ENCODE measurements at places on chromosomes 7 and 10.
A peak's percentile ranks its signal among the peaks of the same experiment; 100 is the strongest.

DNA sequence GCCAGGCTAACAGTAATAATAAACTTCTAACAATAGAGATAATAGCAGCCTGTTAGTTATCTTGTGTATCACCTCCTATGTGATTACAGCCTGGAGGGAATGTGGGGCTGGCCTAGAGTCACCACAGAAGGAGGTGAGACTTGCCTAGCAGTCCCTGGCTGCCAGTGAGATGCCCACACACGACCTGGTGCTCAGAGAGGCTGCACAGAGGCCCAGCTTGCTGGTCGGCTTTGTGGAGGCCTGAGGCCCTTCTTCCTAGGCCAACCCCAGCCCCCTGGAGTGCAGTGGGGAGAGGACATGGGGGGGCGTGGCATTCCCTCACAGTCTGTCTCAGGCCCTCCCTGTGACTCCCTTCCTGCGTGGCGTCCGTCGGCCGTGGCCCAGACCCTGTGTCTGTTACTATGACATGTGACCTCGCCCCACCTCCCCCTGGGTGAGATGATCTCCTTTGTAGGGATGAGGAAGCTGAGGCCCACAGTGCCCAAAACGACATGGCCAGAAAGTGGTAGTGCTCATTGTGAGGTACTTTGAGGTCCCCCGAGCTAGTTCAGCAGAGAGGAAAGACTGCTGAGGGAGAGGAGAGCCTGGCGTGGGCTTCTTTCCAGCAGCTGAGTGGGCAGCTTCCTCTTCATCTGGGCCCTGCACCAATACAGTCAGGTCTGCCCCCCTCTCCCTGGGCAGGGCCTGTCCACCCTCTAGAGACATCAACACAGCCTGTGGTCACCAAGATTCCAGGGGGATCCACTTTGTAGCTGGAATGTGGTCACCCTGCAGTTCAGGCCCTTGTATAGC, 29.7 kb downstream of the UNC5B start:
- no peak for DNase-seq

DNA sequence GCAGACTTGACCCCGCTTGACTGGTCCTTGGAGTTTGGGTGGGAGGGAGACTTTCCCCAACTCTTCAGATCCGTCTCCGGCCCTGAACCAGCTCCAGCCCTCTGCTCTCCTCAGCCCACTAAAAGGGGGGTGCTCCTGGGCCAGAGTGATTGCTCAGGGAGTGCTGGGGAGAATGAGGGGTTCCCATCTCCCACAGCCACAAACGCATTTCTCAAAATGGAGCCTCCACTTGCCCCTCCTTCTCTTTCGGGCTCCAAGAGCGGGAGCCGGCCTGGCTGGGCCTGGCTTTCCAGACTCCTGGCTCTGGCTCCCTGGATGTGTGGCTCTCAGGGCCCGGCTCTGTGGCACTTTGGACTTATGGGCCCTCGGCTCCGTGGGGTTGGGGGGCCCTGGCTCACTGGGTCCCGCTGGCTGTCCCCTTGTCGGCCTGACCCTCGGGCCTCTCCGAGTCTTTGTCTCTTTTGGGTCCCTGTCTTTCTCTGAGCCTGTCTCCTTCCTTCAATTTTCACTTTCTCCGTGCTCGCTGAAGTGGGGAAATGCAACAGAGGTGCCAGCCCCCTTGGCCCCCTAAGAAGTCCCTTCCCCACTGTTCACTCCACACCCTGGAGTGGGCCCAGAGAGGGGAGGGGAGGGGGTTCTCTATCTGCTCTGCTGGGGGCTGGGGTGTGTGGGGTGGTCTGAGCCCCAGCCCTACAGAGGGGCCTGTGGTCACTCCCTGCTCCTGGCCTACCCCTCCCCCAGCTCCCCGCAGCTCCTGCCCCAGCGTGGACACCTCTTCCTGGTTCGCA, 713 bp downstream of the LZTS2 start:
- DNase-seq: no peak

DNA sequence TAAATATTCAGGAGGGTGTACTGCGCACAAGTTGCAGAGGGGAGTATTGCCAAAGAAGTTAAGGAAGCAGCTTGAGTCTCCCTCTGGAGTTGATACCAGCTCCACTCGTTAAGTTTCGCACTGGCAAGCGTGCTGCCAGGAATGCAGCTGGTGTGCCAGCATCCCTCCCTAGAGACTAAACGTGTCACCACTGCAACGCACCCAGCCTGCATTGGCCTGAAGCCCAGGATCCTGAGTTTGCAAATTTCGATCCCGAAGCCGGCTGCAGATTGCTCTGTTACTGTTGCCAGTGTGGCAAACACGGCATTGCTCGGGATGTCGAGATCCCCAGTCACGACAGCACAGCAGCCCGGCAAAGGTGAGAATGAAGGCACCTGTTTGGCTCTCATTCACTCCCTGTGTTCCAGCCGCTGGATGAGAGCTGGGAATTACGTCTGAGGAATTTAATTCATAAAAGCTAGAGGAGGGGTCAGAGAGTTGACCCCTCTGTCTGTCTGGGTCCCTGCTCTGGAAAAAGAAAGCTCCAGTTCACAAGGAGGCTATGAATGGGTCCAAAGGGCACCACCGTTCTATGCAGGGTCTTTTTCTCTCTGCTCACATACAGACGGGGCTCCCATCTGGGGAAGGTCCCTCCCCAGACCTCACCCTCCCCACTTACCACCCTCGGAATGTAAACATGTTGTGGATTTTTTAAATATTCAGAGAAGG, 61.0 kb downstream of the NRP1 start:
- no peak for DNase-seq

DNA sequence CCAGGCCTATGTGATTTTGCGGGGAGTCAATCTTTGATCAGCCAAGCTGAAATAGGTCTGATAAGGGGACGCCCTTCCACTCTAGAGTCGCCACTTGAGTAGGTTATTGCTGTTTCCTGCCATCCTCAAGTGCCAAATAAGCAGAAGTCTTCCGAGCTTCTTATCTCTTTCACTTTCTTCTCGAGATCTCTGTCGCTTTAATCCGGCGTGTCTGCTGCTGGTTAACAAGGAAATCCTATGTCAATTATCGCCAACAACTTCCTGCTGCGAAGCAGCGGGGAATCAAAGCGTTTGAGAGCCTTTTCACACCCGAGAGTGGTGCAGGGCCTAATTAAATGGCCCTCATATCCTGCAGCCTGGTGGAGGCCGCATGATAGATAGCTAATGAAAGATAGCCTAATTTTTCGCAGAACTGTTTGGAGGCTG, 215.9 kb downstream of the RAB11FIP2 start:
- peak; percentile 21 for DNase-seq

DNA sequence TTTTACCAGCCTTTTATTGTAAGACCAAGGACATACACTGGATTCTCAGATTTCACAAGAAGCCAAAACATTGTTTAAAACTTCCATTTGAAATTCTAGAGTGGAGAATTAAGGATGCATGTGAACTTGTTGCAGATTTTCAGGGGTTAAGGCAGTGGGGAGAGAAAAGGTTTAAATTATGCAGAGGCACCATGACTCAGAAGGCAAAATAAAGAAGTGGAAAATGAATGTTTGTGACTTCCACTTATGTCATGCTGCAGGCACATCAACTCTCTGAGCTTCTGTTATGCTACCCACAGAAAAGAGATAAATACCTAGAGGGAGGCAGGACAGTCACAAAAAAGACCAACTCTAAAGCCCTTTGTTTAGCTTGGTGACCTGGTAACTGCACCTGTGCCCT, 84.4 kb upstream of the BET1 start:
- no peak for DNase-seq

GRCh38 chr7:51428217-51428887, 111.7 kb upstream of the COBL start:
- DNase-seq: no peak

DNA sequence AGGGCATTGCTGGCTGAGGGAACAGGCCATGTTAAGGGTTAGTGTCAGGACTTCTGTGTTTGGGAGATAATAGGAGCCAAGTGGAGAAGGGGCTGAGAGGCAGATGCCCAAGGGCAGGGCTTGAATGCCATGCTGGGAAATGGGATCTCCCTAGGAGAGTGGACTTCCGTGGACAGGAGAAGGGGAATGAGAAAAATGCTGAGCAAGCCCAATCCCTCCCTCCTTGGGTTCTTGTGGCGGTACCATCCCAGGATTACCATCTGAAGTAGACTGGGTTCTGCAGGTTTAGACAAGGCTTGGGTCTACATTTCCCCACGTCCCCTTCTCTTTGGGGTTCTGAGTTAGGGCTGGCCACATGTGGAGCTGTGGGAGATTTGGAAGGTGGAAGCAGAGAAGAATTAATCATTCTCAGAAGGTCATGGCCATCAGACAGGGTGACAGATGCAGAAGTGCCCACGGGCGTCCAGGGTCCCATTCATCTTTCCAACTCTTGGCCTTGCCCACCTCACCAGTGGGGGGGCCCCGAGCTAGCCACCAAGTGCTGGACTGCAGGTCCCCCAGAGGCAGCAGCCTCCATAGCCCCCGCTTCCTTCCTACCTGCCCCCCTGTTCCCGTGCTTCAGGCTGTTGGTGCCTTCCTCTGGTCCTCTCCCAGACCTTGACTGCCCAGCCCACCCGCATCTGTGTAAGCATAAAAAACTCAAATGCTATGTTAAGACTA, 354.8 kb downstream of the RPS24 start:
- no peak for DNase-seq

DNA sequence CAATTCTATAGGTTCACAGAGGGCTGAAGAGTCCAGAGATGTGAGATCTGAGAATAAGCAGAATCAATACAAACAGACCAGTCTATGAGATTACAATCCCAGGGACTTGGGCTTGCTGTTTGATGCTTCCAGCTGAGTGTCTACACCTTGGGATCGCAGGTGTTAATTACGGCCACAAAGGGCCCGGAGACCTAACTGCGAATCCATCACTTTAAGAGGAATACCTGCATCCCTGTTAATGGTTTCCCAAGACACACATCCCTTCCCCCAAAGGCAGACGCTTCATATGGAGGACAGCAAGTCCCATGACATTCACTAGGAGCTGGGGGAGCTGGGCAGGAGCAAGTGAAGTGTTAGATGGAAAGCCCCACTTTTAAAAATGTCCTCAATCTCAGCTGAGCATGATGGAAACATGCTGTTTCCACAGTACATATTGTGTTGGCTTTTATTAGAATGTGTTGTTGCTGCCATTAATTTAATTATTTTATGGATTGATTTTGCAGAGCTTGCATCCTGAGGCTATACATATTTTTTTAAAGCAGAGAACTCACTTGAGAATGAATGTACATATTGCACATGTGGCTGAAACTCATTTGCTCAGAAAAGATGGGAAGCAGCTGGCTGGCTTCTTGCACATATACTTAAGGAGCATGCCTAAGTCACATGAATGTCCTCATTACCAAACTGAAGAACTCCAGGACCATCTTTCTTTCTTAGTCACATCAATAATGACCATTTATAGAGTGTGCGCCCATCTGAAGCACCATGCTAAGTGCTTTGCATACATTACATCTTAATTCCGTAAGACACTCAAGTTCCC, 151.3 kb downstream of the NEBL start:
- no peak for DNase-seq

- DNase-seq: no peak
Measured at GRCh38 chr7:98774884-98775283, 94.9 kb downstream of the TMEM130 start.

DNA sequence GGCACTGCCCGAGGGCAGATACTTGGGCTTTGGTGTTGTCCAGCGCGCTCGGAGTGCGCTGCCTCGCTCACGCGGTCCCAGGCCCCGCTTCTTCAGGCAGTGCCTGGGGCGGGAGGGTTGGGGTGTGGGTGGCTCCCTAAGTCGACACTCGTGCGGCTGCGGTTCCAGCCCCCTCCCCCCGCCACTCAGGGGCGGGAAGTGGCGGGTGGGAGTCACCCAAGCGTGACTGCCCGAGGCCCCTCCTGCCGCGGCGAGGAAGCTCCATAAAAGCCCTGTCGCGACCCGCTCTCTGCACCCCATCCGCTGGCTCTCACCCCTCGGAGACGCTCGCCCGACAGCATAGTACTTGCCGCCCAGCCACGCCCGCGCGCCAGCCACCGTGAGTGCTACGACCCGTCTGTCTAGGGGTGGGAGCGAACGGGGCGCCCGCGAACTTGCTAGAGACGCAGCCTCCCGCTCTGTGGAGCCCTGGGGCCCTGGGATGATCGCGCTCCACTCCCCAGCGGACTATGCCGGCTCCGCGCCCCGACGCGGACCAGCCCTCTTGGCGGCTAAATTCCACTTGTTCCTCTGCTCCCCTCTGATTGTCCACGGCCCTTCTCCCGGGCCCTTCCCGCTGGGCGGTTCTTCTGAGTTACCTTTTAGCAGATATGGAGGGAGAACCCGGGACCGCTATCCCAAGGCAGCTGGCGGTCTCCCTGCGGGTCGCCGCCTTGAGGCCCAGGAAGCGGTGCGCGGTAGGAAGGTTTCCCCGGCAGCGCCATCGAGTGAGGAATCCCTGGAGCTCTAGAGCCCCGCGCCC, at the start of gene NPY:
Gene NPY, plus strand, starts transcription at position 294 of the 802 bp plus-strand sequence. CDS start 1,051 bp downstream, outside the sequence.
- DNase-seq: peak; percentile 48

DNA sequence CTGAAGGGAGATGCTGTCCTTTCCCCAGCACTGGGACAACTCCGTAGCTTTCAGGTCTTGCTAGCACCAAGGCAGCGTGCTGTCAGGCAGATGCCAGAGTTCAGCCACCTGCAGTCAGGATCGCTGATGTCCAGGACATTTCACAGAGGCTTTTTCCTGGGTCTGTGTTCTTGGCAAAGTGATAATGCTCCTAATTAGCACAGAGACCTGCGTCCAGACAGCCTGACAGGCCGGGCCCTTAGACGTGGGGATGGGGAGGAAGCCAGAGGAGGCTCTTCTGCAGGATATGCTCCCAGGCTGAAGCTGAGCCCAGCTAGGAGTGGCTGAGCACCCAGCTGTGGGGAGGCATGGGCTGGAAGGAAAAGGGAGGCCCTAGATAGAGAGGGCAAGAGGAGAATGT, 82.5 kb upstream of the TBX20 start:
- DNase-seq: no peak

DNA sequence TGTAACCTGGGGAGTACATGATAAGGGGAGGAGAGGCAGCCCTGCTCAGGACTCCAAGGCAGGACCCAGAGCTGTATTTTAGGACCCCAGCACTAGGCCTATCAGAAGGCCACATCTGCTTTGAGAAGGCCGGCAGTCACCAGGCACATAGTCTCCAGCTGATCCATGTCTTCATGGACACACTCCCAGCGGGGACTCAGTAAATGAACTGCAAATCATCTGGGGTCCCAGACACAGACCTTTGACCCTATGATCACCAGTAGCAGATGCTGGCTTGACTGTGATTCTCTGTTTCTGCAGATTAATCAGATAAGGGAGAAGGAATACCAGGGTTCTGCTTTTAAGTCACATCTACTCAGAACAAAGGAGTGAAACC, 341.4 kb upstream of the PODXL start:
- DNase-seq: no peak

DNA sequence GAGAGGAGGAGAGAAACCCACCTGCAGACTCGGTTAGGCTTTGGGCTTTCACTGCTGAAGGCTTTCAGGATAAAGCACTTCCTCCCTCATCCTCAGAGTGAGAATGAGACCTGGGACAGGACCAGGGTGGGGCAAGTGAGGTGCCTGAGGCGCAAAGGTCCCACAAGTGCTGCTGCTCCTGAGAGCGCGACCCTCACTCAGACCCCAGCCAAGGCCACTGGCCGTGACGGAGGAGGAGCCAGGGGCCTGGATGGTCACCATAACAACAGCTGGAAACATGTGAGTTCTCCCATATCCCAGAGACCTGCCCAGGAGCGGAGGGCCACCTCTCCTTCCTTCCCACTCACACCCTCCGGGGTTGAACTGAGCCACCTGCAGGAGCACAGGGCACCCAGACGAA, 46.9 kb upstream of the MKRN1 start:
- no peak for DNase-seq

- DNase-seq: no peak
Measured at GRCh38 chr10:61554925-61555324, 101.7 kb upstream of the TMEM26 start.

GRCh38 chr10:60534761-60535389, 145.2 kb upstream of the ANK3 start:
- DNase-seq: no peak

- DNase-seq: peak; percentile 69
Measured at GRCh38 chr10:34814223-34814912, 728 bp downstream of the PARD3 start.
